Stimulated activated CD8-positive, alpha-beta memory T cell treated with anti-CD3 and anti-CD28 coated beads, Interleukin-4, amount 100 ng/mL, for 1 hour (primary cell): ENCODE measurements at places on chromosomes 3 and 15.

DNA sequence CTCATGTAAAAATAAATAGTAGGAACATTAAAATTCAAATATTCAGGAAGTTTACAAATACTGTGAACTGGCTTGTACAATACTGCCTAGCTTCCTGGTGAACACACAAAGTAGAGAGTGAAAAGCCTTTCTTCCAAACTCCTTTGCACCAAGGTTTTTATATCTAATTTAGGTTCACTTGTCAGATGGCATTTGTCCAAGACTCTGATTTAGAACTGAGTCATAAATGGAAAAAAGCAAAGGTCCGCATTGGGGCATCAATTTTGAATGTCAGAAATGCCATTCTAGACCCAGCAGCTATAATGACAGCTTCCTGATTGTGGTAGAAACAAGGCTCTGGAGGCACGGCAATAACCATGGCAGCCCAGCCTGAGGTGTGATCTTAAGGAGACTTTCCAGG, 160.7 kb downstream of the PDE8A start:
- no peak for DNase-seq

DNA sequence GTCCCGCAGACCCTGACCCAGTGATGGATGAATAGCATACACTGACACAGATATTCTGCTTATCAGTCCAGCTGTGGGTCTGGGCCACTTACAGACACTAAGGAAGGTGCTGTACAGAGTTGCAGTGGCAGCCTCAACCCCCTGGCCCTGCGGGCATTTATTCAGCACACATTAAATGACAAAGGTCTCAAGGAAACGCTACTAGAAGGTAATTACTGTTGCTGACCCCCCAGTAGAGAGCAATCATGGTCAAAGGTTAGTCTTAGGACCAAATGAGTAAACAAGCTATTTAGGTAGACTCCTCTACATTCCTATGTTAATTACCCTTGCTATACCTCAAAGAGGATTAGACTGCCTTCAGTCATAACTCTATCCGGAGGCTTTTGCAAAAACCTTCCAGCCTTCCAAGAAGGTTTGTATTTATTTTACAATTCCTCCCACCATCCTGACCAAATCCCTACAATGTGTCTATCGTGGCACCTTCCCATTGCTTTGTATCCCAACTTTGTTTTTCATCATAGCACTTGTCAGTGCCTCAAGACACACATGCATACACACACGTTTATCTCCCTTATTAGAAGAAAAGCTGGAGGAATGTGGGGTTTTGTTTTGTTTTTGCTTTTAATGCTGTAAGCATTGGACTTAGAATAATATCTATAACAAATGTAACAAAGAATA, 227.9 kb downstream of the PYDC2 start:
- no peak for DNase-seq

DNA sequence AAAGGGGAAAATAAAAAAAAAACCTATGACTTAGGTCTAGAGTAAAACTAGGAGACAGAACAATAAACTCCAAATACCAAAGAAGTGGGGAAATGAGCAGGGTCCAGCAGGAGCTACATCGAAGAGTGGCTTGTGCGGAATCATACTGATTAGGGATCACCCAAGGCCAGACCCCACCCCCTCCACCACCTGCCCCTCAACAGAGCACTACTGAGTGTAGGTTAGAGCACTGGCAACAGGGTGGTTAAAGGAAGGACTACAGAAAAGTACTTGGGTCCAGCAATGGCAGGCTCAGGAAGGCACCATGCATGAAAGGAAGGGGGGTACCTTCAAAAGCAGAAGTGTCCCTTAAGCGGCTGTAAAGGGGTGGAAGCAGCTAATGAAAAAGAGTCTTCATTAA, 96.2 kb downstream of the UBE3A start:
- DNase-seq: no peak

- no peak for DNase-seq
Measured at GRCh38 chr3:149732234-149732633, 20.1 kb downstream of the COMMD2 start.

DNA sequence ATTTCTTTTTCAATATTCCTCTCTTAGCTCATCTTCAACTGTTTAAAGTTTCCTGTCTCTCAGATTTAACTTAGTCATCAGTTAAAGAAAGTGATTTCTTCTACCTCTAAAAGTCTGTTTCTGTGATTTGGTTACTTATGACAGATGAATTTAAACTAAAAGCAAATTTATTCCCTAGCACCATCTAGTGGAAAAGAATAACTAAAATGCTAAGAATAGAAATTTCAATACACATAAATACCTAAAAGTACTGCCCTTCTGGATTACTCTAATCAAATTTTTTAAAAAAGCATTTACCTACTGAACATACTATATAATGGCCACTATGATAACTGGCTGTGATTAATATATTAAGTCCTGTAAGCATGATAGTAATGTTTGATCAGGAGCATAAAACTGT, 14.0 kb upstream of the ZCWPW2 start:
- no peak for DNase-seq

GRCh38 chr3:136409549-136409948, 159.4 kb downstream of the PCCB start:
- no peak for DNase-seq
